ENCODE measurements at places on chromosomes 13 and 19.

DNA sequence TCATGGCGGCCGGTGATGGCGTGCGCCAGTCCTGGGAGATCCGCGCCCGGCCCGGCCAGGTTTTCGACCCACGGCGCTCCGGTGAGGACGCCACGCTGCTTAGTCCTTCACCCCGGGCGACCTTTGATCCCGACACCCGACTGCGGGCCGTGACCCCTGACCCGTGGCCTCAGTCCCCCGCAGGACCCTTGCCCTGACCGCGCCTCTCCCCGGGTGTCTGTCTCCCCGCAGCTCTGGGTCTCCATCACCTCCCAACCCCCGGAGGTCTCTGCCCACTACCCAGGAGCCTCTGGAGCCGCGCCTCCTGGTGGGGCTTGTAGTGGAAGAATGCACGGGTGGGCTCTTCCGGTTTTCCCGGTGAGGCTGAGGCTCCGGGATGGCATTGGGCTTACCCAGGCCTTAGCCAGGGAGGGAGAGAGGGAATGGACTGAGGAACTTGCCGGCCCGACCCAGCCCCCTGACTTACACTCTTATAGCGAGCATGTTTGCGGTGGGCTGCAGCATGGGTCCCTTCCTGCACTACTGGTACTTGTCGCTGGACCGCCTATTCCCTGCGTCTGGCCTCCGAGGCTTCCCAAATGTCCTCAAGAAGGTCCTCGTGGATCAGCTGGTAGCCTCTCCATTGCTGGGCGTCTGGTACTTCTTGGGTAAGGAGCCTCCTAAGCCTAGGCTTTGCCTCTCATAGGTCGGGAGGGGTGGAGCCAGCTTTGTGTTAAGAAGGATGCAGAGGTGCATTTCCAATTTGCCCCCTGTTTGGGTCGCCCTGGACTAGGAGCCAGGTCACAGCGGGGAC, 566 bp downstream of the MPV17L2 start:
- peak; percentile 29 for DNase-seq

- no peak for DNase-seq
Measured at GRCh38 chr19:41330481-41330880, 20.5 kb downstream of the CCDC97 start.

DNA sequence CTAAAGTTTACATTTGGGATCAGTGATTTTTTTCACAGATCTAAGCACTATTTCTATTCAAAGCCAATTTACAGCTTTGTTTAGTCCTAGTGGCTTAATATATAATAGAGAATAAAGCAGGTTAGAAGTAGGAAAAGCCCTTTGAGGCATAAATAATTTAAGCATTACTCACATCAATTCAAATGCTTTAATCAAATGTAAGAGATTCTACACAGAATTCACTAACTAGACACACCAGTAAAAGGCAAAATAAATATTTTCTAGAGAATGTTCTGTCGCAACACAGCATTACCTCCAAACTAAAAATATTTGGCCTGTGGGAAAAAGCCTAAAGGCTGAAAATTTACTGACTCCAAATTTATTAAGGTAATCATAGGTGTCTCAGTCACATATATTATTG, 31.3 kb downstream of the KCTD12 start:
- peak; percentile 4 for DNase-seq

GRCh38 chr19:48997972-48998371, 4.3 kb downstream of the RUVBL2 start:
- peak; percentile 60 for DNase-seq

DNA sequence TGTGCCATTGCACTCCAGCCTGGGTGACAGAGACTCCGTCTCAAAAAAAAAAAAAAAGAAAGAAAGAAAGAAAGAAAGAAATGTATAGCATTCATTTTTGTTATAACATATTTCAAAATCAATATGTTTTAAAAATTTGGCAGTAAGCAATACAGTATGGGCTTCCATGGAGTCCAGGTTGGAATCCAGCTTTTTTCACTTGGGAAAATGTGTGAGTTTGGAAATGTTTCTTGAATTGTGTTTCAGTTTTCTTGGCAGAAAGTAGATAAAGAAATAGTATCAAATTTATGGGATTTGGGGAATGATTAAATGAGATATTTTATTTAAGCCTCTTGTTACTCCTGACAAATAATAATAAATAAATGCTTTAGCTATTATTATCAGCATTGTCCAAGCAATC, 225.6 kb downstream of the PCDH9 start:
- no peak for DNase-seq

DNA sequence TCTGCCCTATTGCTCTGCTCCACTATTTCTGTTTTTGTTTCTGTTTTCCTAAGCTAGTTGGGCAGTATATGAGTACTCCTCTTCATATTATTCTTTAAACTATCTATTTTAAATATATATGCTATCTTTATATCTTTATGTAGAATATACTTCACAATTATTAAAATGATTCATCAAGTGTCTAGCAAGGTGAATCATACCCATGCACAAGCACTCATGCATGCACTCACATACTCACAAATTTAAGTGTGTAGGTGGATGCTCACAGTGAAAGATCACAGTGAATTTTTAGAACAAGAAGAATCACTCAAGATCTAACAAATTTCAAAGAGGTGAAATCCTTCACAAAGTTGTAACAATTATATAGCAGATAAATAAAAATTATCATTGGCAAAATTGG, 435.6 kb upstream of the SLITRK5 start:
- no peak for DNase-seq

- no peak for DNase-seq
Measured at GRCh38 chr13:32039528-32039927, 8.0 kb downstream of the FRY start.

DNA sequence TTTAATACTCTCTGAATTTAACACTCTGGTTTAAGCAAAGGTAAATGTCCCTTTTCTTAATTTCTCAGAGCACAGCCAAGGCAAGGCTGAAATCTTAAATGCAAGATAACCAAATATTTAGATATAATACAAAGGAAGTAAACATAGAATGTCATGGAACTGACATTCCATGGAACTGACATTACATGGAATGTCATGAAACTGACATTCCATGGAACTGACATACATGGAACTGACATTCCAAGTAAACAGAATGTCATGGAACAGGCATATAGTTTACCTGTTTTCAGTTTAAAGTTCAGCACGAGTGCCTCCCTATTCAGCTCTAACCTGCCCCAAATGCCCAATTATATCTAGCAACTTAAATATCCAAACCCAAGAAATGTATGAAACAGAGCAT, 21.8 kb downstream of the FGF14 start:
- DNase-seq: no peak

DNA sequence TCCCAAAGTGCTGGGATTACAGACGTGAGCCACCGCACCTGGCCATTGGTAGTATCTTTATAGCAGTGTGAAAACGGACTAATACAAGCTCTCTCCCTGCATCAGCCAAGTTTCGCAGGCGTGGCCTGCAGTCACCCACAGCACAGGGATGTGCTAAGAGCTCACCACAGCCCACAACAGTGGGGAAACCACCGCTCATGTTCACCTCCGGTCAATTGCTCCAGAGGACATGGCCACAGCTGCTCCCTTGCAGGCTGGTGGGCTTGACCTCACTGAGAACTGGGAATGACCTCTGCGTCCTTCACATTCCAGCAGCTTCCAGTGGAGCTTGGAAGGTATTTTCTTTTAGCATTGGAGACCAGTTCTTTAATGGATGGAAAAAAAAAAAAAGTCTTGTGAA, 156.4 kb downstream of the KCTD15 start:
- no peak for DNase-seq

DNA sequence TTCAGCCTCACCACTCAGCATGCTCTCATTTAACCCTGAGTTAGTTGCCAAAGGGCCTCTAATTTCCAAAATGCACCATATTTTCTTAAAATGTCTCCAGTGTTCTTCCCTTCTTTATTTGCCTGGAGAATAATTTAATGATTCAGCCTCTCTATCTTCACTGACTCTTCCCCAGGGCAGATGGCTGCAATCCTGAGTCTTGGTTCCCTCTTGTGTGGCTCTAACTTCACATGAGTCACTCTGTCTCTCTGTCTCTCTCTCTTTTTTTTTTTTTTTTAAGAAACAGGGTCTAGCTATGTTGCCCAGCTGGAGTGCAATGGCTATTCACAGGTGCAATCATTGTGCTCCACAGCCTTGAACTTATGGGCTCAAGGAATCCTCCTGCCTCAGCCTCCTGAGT, 251.4 kb downstream of the VWA8 start:
- DNase-seq: no peak

GRCh38 chr13:84741253-84741652, 859.0 kb upstream of the SLITRK1 start:
- DNase-seq: no peak

- no peak for DNase-seq
Measured at GRCh38 chr19:40799558-40800338, 757 bp downstream of the EGLN2 start.

- peak; percentile 6 for DNase-seq
Measured at GRCh38 chr13:24664726-24665409, 15.3 kb upstream of the ATP12A start.

DNA sequence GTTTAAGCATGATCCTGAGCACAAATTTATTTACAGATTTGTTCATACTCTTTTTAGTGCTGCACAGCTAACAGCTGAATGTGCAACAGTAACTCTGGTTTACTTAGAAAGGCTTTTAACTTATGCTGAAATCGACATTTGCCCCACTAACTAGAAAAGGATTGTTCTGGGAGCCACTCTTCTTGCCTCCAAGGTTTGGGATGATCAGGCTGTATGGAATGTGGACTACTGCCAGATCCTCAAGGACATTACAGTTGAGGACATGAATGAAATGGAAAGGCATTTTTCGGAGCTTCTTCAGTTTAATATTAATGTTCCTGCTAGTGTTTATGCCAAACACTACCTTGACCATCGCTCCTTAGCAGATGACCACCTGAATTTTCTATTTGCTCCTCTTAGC, 16.0 kb downstream of the ZNF100 start:
- no peak for DNase-seq

All from SJSA1 (cell line).